ENCODE measurements at places on chromosomes 3 and 15. TPM values are rescaled to one million over a fixed set of nuclear protein-coding genes. Genes with fewer than 3 reads are reported as not detected.

Gene IQCB1
- total RNA-seq: 27.7 TPM

Gene ZMAT3
- 6.1 TPM for total RNA-seq

Gene IQCF5
- total RNA-seq: not detected

Gene VIPR1
- total RNA-seq: 0.41 TPM

Gene RHCG
- total RNA-seq: 4.1 TPM

Gene GTF2E1
- total RNA-seq: 24.9 TPM

Gene IL16
- 0.82 TPM for total RNA-seq

Gene ALCAM
- 150 TPM for total RNA-seq

Gene MUSTN1
- total RNA-seq: not detected

Gene PLA2G4F
- not detected for total RNA-seq

Gene CGNL1
- 5.7 TPM for total RNA-seq

Gene SUCNR1
- 0.41 TPM for total RNA-seq

Gene UROC1
- not detected for total RNA-seq

DNA sequence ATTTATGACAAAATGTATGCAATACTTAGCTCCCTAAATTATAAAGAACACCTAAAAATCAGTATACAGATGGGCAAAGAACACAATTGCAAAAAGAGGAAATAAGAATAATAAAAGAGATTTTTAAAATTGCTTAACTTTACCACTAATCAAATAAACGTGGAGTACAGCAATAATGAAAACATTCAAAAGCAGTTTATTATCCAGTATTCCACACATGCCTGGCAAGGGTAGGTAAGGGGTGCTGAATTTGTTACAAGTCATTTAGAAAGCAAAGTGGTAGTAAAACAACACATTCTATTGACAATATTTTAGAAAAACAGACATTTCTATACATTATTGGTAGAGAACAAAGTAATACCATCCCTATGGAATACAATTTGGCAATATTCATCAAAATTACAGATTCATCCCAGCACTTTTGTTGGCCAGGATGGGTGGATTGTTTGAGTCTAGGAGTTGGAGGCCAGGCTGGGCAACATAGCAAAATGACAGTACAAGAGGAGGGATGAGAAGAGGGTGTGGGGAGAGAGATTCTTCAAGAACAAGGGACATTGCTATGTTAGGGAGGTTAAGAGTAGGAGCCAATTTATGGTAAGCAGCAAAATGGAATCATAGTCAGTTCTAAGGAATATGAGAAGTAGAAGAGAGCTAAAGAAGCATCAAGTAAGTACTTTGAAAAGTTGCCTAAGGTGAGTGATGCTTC lies 3.7 kb upstream of the ACKR4 start:
- no peak for DNase-seq

DNA sequence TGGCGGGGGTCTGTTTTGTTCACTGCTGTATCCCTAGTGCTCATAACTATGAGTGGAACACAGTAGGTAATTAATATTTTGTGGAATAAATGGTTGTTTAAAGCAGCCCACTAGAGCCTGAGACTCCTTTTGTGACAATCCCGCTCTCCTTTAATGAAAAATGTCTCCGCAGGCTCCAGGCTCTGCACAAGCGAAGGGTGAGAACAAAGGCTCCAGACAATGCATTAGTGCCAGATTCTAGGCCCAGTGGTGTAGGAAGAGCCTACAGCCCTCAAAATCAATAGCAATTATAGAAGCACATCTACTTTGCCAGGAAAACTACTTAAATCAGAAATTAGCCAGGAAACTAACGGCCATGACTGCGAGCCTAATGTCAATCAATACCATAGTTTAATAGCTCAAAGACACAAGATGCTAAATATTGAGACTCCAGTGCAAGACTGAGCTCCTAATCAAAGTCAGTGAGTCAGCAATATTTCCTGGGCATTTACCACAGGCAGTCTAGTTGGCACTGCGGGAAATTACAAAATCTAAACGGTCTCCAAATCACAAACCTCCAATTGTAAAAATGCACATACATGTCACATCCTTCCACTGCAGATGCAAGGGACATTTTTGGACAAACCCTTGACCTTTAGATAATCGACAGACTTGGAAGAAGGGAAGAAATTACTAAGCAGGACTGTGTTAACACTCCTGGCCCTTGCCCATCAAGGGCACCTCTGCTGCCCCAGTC lies 2.3 kb downstream of the ANXA2 start:
- no peak for DNase-seq

DNA sequence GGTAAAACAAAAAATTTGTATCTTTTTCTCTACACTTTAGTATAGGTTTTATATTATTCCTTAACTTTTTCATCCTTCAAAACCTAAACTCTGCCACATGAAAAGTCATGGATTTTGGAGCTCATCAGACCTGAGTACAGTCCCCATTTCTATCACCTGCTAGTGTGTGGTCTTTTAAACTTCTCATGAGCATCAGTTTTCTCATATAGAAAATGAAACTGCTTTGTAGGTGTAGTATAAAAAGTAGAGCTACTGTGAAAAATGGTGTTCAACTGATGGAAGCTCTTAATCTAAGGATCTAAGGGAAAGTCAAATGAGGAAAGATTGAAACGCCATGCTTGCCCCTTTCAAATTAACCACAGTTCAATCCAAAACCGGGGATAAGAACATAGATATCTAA lies 686.5 kb downstream of the MECOM start:
- DNase-seq: no peak

- no peak for DNase-seq
These were observed 94.2 kb upstream of the ACP3 start for GRCh38 chr3:132222868-132223538.

GRCh38 chr15:70478251-70478990 lies 284.9 kb downstream of the UACA start:
- DNase-seq: no peak

- DNase-seq: no peak
These were observed 6.7 kb upstream of the DGKG start for GRCh38 chr3:186368717-186369116.

GRCh38 chr3:38268522-38268921 lies 2.9 kb downstream of the SLC22A13 start:
- DNase-seq: no peak

GRCh38 chr15:88348579-88349230 lies 92.2 kb upstream of the NTRK3 start:
- no peak for DNase-seq

- no peak for DNase-seq
These were observed 25.1 kb upstream of the GABPB1 start for GRCh38 chr15:50380089-50380488.

DNA sequence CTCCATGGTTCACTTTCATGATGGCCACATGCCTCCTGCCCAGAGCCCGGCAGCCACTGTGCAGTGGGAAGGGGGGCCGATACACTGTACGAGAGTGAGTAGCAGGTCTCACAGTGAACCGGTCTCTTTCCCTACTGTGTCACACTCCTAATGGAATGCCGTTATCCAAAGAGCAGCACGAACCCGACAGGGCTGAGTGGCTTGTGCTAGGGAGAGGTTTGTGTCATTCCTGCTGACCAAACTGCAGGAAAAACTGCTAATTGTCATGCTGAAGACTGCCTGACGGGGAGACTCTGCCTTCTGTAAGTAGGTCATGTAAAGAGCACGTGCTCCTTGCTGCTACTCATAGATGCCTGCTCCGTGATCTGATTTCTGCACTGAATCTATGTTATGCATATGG lies 105.1 kb downstream of the ARPP21 start:
- DNase-seq: no peak

DNA sequence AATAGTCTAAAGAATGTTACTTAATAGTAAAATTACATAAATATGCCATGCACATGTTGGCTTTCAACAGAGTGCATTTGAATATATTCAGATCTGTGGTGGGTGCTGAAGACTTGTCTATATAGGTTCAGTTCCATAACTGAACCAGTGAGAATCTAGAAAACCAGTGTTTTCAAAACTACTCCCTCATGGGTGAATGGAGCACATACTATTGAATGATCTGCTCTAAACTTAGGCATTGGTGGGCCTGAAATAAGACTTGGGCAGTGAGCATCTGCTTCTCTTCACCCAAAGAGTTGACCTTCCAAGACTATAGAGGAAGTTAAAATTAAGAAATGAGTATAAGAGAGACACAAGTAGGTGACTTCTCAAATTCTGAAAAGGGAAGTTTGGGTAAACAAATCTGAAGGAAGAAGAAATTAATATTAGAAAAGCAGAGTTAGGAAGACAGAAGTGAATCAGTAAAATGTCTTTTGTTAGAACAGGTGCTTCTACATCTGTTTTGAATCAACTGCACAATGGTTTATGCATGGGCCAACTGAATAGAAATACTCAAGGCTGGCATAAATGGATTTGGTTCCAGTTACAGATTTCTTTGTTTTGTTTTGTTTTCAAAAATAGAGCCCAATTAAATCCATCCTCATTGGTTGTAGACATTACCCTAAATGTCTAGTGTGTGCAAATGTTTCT lies 19.3 kb downstream of the ALCAM start:
- no peak for DNase-seq

DNA sequence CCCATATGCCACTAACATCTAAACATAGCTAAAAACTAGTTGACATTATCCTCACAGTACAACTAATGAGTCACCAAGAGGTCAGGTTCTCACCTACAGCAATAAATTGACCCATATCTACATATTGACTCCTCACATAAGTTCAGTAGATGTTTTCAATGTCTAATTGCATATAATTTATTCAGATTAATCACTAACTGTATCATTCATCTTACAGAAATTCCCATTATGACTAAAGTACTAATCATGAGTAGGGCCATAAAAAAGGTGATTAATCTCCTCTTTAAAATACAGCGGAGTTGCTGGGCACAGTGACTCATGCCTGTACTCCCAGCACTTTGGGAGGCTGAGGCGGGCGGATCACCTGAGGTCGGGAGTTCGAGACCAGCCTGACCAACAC lies 82.4 kb upstream of the ST3GAL6 start:
- no peak for DNase-seq

GRCh38 chr3:42547401-42547945 lies 34.3 kb downstream of the SEC22C start:
- no peak for DNase-seq

GRCh38 chr3:44439499-44440295 lies 37.8 kb downstream of the ZNF445 start:
- DNase-seq: peak; percentile 27

GRCh38 chr15:93035092-93035915 lies 53.7 kb downstream of the RGMA start:
- peak; percentile 4 for DNase-seq

DNA sequence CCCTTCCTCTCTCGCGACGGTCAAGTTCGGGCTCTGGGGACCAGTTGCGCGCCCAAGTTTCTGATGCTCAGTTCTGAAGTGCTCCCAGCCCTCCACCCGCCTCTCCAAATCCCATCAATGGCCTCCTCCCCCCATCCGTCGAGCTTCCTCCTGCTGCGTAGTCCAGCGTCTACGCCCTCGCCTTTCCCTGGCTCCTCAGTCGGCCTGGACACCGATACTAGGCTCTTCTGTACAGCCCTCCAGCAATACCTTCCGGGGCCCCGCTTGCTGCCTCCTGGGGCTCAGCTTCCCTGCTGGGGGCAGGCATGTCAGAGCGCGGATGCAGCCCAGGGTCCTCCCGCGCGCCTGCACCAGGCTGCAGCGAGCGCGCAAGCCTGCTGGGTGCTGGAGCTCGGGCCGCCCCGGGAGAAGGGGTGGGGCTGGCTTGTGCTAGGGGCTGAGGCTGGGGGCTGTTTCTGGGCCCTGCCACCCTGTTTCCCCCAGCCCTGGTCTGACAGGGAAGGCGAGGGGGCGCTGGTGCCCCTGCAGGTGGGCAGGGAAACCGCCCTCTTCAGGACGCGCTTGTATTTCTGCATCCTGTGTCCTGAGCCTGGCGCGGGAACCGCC lies 353.3 kb upstream of the SUCLG2 start:
- no peak for DNase-seq

GRCh38 chr3:197011780-197012539 lies 17.7 kb downstream of the MELTF start:
- DNase-seq: no peak

GRCh38 chr3:10495003-10495402 lies 10.4 kb downstream of the ATP2B2 start:
- peak; percentile 51 for DNase-seq

DNA sequence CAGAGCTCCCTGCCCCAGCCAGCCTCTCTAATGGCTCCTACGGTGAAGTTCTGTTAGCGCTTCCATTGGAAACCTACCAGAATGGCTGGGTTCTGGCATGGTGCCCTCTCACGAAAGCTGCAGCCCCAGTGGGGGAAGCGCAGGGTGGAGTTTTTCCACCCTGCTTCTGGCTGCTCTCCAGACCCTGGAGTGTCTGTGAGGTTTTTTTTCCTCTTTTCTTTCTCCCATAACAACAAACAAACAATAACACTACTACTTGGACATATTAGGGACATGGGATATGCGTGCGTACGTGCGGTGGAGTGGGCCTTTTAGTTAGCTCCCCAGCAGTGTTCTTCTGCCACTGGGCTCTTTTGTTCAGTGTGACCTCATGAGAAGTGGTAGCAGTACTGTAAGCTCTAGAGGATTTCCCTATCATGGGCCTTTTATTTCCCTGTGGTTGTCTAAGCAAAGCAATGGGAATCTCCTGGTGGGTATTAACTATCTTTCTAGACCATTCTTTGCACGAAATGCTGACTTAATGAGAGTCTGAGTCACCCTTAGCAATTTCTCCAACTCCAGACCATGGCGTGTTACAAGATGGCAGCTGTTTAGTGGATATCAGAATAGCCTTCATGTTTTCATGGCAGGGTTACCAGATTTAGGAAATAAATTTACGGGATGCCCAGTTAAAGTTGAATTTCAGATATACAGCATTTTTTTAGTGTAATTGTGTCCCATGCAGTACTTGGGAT lies 161.9 kb downstream of the FNDC3B start:
- no peak for DNase-seq

DNA sequence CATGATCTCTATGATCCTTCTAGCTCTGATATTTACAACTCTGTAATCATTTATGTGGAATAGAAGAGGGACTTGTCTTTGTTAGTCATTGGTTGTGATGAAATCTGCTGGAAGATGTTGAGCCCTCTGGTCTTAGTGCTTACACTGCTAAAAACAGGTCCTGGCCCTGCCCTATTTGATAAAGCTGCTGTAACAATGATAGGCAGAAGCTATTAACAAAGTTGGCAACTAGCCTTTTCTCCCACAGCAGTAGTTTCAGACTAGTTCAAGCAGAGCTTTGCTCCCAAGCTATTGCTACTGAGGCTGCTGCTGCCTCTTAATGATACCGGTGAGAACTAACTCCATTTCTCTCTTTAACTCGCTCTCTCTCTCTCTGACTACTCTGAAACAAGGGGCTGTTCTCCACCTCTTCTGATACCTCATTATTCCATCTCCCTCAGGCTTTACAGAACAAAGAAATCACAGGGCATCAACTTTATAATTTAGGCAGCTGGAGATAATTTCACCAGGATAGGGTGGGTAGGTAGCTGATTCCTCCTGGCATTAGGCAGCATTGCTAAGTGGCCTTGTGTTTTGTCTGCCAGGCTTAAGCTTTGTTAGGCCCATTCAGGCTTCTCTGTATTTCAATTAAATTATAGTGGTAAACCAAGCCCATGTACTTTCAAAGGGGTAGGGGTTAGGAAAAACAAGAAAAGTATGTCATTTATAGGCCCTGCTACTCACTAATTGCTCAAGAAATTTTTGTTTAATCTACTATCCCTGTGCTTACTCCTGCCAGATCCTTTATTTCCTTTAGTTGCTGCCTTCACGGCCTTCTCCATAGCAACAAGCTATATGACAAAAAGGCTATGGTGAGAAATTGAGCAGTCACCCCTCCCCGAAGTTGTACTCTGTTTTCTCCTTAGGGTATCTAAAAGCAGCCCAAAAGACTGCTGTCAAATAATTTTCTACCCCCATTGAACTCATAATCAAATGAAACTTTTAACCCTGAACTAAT lies 139.6 kb downstream of the RBPMS2 start:
- no peak for DNase-seq

Data from frontal cortex (tissue), 4 donors.